ENCODE measurements at places on chromosomes 5 and 9. TPM values are rescaled to one million over a fixed set of nuclear protein-coding genes. Genes with fewer than 3 reads are reported as not detected.

GRCh38 chr9:126809068-126809467 is 4.2 kb downstream of the ZBTB43 start:
- no peak for DNase-seq
- no peaks in the 10 kb centered on the region for H3K27me3 ChIP-seq
- H3K4me1 ChIP-seq, result peaks cover 20% of the 10 kb centered on the region

Gene OTP
- total RNA-seq, result not detected

Gene FOXD4L4
- 1.8 TPM for total RNA-seq

DNA sequence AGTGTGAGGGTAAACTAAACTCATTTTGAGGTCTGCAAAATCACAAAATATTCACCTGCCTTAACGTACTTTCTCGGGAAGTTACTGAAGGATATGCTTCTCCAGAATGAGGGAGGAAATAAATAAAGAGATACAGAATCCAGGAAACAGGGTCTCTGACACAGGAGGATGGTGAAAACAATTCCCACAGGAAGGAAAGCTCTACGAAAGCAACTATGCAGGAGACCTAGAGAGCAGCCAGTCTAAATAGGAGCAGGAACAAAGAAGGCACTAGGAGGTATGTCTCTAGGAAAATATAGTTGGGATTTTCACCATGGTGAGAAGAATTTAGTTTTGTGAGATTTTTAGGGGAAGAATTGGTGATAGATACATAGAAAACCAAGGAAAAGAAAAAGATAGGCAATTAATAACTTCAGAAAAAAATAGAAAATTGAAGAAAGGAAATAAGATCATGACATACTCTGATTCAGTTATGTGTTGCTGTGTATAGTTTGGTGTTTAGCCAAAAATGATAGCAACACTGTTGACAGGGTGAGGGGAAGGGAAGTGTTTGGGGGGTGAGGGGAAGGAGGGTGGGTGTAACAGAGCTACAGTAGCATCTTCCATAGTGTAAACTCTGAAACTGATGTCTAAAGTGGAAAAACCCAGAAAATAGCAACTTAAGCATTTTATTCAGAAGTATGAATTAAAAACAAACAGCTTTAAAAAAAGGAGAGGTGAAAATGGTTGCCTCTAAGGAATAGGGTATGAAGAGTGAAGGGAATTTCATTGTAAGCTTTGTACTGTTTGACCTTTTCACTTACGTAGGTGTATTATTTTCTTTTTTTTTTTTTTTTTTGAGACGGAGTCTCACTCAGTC is 9.8 kb downstream of the GPR21 start:
- no peak overlapping the region for H3K27ac ChIP-seq
- H3K36me3 ChIP-seq, result peaks cover 6% of the 10 kb centered on the region
- H3K4me1 ChIP-seq, result no peaks in the 10 kb centered on the region
- H3K4me3 ChIP-seq, result no peak overlapping the region
- DNase-seq, result no peak

Gene NEUROG1
- not detected for total RNA-seq

GRCh38 chr5:169433221-169433651 is 132.3 kb upstream of the SLIT3 start:
- H3K4me1 ChIP-seq, result no peaks in the 10 kb centered on the region
- DNase-seq, result no peak
- no peaks in the 10 kb centered on the region for H3K36me3 ChIP-seq
- H3K27ac ChIP-seq, result no peak overlapping the region
- no peak overlapping the region for H3K4me3 ChIP-seq

Gene HMHB1
- not detected for total RNA-seq

Gene HTR1A
- not detected for total RNA-seq

GRCh38 chr9:33350310-33350709 is 52.1 kb downstream of the AQP7 start:
- no peak for DNase-seq
- H3K27ac ChIP-seq, result no peak overlapping the region
- H3K4me1 ChIP-seq, result peaks cover 10% of the 10 kb centered on the region
- H3K4me3 ChIP-seq, result no peak overlapping the region
- peaks cover 19% of the 10 kb centered on the region for H3K36me3 ChIP-seq

DNA sequence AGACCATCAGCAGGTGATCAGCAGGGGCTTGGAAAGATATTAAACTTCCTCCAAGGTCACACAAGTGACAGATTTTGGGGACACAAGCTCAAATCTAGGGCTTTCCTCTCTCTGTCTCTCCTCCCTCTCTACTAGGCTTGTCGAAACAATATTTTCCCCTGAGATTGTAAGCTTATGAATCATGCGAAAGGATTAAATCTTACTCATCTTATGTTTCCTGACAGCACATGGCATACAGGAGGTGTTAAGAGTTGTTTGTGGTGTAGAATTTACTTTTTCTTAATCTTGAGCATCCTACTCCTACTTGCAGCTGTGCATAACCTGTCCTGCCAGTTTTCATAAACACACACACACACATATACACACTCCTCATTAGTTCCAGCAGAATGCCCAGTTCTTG is 186.3 kb downstream of the MARCHF11 start:
- no peaks in the 10 kb centered on the region for H3K36me3 ChIP-seq
- no peaks in the 10 kb centered on the region for H3K4me1 ChIP-seq
- H3K27me3 ChIP-seq, result no peaks in the 10 kb centered on the region
- no peak overlapping the region for H3K27ac ChIP-seq
- no peak for DNase-seq

Gene COX7C
- total RNA-seq, result 730 TPM

- H3K36me3 ChIP-seq, result no peaks in the 10 kb centered on the region
- no peak overlapping the region for H3K4me3 ChIP-seq
- no peaks in the 10 kb centered on the region for H3K4me1 ChIP-seq
- no peaks in the 10 kb centered on the region for H3K27me3 ChIP-seq
- H3K27ac ChIP-seq, result no peak overlapping the region
- DNase-seq, result no peak
Measured at GRCh38 chr9:125956102-125956501, 208.9 kb downstream of the PBX3 start.

- H3K4me1 ChIP-seq, result peaks cover 16% of the 10 kb centered on the region
- no peak overlapping the region for H3K4me3 ChIP-seq
- H3K27ac ChIP-seq, result no peak overlapping the region
- no peak for DNase-seq
- peaks cover 18% of the 10 kb centered on the region for H3K27me3 ChIP-seq
- H3K36me3 ChIP-seq, result no peaks in the 10 kb centered on the region
Measured at GRCh38 chr9:106795031-106795430, 67.9 kb upstream of the ZNF462 start.

DNA sequence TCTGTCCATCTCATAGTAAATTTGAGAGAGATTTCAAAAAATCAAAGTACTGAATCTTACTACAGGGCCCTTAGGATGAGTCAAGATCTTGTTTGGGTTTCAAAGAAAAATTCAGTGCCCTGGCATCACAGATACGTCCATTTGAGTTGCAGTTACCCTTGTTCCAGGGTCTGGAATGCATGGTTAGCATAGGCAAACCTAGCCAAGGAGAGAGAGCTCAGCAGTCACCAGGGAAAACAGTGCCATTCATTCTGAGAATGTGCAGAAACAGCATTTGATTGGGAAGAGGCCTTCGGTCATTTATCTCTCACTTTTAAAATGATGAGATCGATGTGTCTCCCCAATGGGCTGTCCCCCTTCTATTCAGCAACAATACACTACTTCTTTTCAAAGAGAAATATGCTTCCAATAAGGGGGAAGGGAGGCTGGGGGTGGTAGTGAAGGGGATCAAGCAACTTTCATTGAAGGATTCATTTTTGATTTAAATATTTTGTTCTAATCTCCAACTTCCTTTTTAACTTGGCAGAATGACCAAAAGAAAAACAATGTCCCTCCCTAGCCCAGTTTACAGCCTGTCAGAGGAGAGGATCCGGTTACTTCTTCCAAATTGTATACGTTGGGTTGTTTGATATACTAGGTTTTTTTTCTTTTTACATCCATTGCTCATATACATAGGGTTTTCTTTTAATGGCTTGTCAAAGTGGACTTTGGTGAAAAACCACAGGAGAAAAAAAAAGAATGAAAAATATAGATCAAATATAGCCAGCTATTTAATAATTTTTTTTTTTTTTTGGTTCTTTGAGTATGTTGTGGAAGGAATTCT is 491.1 kb downstream of the CCDC171 start:
- H3K36me3 ChIP-seq, result no peaks in the 10 kb centered on the region
- DNase-seq, result no peak
- H3K4me3 ChIP-seq, result no peak overlapping the region
- no peaks in the 10 kb centered on the region for H3K27me3 ChIP-seq

GRCh38 chr5:177539411-177539810 is 15.0 kb downstream of the FAM193B start:
- no peak for DNase-seq
- no peak overlapping the region for H3K27ac ChIP-seq
- H3K36me3 ChIP-seq, result peaks cover 4% of the 10 kb centered on the region
- H3K4me1 ChIP-seq, result no peaks in the 10 kb centered on the region
- no peaks in the 10 kb centered on the region for H3K27me3 ChIP-seq

GRCh38 chr5:127834554-127834953 is 131.4 kb downstream of the CCDC192 start:
- H3K27me3 ChIP-seq, result no peaks in the 10 kb centered on the region
- no peak overlapping the region for H3K27ac ChIP-seq

Gene CYLC2
- total RNA-seq, result not detected

- no peaks in the 10 kb centered on the region for H3K36me3 ChIP-seq
- DNase-seq, result no peak
- peaks cover 85% of the 10 kb centered on the region for H3K27me3 ChIP-seq
- H3K27ac ChIP-seq, result no peak overlapping the region
Measured at GRCh38 chr9:87195306-87195705, 248.0 kb upstream of the GAS1 start.

GRCh38 chr9:5557606-5558587 is 47.6 kb downstream of the PDCD1LG2 start:
- peaks cover 44% of the 10 kb centered on the region for H3K27me3 ChIP-seq
- H3K27ac ChIP-seq, result no peak overlapping the region
- no peaks in the 10 kb centered on the region for H3K36me3 ChIP-seq
- H3K4me1 ChIP-seq, result no peaks in the 10 kb centered on the region

DNA sequence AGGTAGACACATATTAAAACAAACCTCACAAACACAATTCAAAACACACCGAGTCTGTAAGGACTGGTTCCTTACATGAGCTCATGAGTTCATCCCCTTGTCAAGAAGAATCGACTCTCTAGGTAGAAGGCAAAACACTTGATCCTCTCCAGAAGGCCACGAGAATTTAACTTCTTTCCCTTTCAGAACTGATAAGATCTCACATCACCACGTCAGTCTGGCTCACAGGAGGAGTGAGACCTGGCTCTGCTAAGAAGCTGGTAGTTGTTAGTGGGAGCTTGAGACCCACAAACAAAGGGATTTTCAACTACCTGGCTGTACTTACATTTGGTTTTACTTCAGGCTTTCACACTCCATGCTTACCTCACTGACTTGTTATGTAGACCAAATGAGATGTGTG is 459.2 kb downstream of the ARHGEF28 start:
- H3K4me1 ChIP-seq, result peaks cover 9% of the 10 kb centered on the region
- H3K27me3 ChIP-seq, result no peaks in the 10 kb centered on the region
- no peak for DNase-seq
- H3K4me3 ChIP-seq, result no peak overlapping the region
- H3K36me3 ChIP-seq, result no peaks in the 10 kb centered on the region

Gene C5orf63
- total RNA-seq, result 11.0 TPM

Gene RASGRF2
- total RNA-seq, result 26.3 TPM

Measured in Calu3 (cell line).